T-cell (primary cell): ENCODE measurements at places on chromosomes 5 and 9. TPM values are rescaled to one million over a fixed set of nuclear protein-coding genes. Genes with fewer than 3 reads are reported as not detected.

THBS4 gene
- total RNA-seq, result 0.53 TPM

GADD45G gene
- total RNA-seq, result 8.8 TPM

DNA sequence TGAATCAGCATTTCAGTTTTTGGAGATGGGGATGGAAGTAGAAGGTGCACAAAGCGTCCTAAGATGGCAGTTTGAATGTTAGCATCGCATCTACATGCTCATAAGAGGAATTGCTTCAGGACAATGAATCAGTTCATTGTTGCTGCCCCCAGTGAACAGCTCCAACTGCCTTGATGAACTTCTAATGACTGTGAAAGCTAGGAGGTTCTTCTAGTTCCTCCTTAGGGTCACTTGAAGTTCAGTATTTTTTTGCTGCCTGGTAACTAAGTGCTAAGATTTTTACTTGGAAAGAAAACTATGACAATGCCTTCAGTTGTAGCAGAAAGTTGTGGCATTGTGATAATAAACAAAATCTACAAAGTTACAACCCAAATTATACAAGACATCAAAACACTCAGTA lies 271.6 kb downstream of the RAB3C start:
- H3K4me3 ChIP-seq, result no peak overlapping the region
- no peak for DNase-seq

ORM2 gene
- not detected for total RNA-seq

GRCh38 chr5:50822761-50823160 lies 156.3 kb downstream of the PARP8 start:
- no peak overlapping the region for H3K4me3 ChIP-seq
- DNase-seq, result no peak
- H3K36me3 ChIP-seq, result peaks cover 3% of the 10 kb centered on the region
- H3K27ac ChIP-seq, result no peak overlapping the region
- no peaks in the 10 kb centered on the region for H3K4me1 ChIP-seq

GRCh38 chr5:90184764-90185163 lies 224.8 kb downstream of the CETN3 start:
- H3K27me3 ChIP-seq, result no peaks in the 10 kb centered on the region
- H3K4me3 ChIP-seq, result no peak overlapping the region
- H3K36me3 ChIP-seq, result no peaks in the 10 kb centered on the region
- no peaks in the 10 kb centered on the region for H3K4me1 ChIP-seq

DNA sequence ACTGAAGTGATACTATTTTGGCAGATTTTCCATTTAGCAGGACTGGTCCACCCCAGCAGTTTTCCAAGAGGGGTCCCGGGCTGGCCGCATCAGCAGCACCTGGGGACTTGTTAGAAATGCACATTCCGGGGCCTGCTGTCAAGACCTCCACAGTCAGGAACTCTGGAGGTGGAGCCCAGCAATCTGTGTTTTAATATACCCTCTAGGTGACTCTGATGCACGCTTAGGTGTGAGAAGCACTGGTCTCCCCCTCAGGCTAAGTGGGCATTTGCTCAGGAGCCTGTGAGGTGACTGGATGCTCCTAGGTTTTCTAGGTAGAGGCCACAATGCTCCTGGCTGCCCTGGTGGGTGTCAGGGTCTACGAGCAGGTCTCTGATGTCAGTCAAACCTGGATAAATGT lies 81.7 kb downstream of the DCP2 start:
- no peaks in the 10 kb centered on the region for H3K27me3 ChIP-seq
- no peak overlapping the region for H3K27ac ChIP-seq
- no peak overlapping the region for H3K4me3 ChIP-seq
- peaks cover 44% of the 10 kb centered on the region for H3K4me1 ChIP-seq
- no peak for DNase-seq
- H3K36me3 ChIP-seq, result no peaks in the 10 kb centered on the region

DNA sequence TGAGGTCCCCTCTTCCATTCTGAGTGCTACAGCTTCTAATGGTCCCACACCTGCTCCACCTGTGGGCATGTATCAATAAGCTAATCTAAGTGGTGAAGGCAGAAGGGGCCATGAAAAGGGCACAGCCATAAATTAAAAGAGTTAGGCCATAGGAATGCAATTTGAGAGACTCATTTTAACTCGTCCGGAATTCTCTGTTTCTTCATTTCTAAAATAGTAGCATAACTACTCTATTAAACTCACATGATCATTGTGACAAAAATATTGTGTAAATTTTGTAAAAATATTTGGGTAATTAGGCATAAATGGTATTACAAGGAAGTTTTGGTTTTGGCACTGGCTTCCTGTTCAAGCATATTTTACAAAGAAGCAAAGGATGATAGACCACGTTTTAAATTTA lies 103.1 kb upstream of the TXNDC8 start:
- H3K27ac ChIP-seq, result no peak overlapping the region
- no peaks in the 10 kb centered on the region for H3K27me3 ChIP-seq
- DNase-seq, result no peak
- no peaks in the 10 kb centered on the region for H3K4me1 ChIP-seq
- H3K4me3 ChIP-seq, result no peak overlapping the region
- no peaks in the 10 kb centered on the region for H3K36me3 ChIP-seq

SELENOP gene
- 2.6 TPM for total RNA-seq

- H3K27ac ChIP-seq, result no peak overlapping the region
- no peaks in the 10 kb centered on the region for H3K27me3 ChIP-seq
- H3K36me3 ChIP-seq, result no peaks in the 10 kb centered on the region
Observed at GRCh38 chr5:151406322-151406947, 41.0 kb upstream of the SLC36A1 start.

- no peak overlapping the region for H3K4me3 ChIP-seq
- no peak overlapping the region for H3K27ac ChIP-seq
- H3K27me3 ChIP-seq, result no peaks in the 10 kb centered on the region
- H3K4me1 ChIP-seq, result no peaks in the 10 kb centered on the region
- no peaks in the 10 kb centered on the region for H3K36me3 ChIP-seq
- no peak for DNase-seq
Observed at GRCh38 chr5:95989283-95990048, 27.8 kb upstream of the ELL2 start.

DNA sequence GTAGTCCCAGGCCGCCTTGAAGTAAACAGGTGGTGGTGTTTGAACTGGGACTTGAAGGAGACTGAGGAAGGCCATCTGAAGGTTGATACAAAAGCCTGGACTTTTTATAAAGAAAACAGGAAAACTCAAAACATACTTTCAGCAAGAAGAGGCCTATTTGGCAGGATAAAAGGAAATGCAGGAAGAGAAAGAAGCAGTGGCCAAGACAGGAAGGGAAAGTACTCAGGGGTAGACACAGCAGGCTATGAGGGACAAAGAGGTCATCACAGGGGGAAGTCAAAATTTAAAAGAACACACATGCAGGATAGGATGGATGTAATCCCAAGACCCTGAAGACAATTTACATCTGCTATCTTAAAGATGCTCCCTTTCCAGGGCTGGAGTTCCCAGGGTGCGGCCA lies 13.0 kb downstream of the TLE1 start:
- H3K4me3 ChIP-seq, result no peak overlapping the region
- H3K27ac ChIP-seq, result no peak overlapping the region
- H3K27me3 ChIP-seq, result peaks cover 3% of the 10 kb centered on the region
- no peaks in the 10 kb centered on the region for H3K4me1 ChIP-seq
- DNase-seq, result no peak
- no peaks in the 10 kb centered on the region for H3K36me3 ChIP-seq

GRCh38 chr5:6158974-6159831 lies 219.1 kb downstream of the MED10 start:
- H3K27me3 ChIP-seq, result peaks cover 8% of the 10 kb centered on the region
- H3K36me3 ChIP-seq, result no peaks in the 10 kb centered on the region
- no peaks in the 10 kb centered on the region for H3K4me1 ChIP-seq
- DNase-seq, result no peak
- no peak overlapping the region for H3K4me3 ChIP-seq
- no peak overlapping the region for H3K27ac ChIP-seq

FST gene
- 1.1 TPM for total RNA-seq

GPRIN1 gene
- 0.64 TPM for total RNA-seq

TEK gene
- total RNA-seq, result not detected

DNA sequence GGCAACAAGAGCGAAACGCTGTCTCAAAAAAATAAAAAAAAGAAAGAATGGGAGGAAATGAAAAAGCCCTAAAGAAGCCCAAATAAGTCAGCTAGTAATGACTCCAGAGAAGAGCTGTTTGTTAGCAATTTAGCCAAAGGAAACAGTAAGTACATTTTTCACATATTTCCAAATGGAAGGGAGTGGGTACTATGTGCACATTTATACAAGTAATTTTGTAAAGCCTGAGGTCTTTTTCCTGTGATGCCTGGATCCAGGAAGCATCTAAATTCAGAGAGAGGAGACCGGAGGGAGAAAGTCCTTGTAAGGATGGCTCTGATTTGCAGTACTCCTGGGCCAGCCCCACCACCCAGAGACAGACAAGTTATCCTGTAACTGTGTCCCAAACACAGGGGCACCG lies 14.7 kb downstream of the FBP1 start:
- H3K36me3 ChIP-seq, result no peaks in the 10 kb centered on the region
- no peak overlapping the region for H3K4me3 ChIP-seq
- DNase-seq, result no peak
- H3K27me3 ChIP-seq, result peaks cover 16% of the 10 kb centered on the region
- H3K27ac ChIP-seq, result no peak overlapping the region

DNA sequence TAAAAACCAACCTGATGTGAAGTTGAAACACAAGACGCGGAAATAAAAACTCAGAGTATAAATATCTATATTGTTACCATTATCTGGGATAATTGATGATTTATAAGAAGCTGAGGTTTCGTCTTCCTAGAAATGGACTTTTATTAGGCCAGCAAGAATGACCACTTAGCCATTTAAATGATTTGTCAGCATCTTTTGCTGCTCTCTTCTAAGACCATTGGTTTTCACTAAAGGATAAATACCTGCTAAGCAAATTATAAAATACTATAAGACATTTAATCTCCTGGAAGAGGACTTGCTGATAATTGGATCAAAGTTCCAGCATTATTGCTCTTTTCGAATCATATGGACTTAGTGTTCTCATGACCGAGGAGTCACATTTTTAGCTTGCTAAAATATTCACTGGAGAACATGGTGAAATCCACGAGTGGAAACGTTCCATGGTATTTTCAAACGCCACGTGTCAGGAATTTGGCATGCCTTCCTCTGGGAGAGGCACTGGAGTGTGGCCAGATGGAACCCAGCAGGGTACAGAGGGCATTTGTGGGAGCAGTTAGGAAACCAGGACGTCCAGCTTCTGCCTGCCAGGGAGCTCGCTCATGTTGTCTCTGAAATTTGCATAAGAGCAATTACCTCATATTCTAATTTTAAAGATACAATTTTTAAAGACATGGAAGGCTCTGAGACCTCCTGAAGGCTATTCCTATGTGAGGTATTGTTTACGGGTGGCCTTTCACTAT lies 43.1 kb downstream of the TNFAIP8 start:
- no peaks in the 10 kb centered on the region for H3K4me1 ChIP-seq
- H3K4me3 ChIP-seq, result no peak overlapping the region
- DNase-seq, result no peak
